Stimulated activated CD4-positive, alpha-beta T cell treated with anti-CD3 and anti-CD28 coated beads, TNF-alpha, amount 100 ng/mL, for 48 hours (primary cell): ENCODE measurements at places on chromosomes 5 and 9.

DNA sequence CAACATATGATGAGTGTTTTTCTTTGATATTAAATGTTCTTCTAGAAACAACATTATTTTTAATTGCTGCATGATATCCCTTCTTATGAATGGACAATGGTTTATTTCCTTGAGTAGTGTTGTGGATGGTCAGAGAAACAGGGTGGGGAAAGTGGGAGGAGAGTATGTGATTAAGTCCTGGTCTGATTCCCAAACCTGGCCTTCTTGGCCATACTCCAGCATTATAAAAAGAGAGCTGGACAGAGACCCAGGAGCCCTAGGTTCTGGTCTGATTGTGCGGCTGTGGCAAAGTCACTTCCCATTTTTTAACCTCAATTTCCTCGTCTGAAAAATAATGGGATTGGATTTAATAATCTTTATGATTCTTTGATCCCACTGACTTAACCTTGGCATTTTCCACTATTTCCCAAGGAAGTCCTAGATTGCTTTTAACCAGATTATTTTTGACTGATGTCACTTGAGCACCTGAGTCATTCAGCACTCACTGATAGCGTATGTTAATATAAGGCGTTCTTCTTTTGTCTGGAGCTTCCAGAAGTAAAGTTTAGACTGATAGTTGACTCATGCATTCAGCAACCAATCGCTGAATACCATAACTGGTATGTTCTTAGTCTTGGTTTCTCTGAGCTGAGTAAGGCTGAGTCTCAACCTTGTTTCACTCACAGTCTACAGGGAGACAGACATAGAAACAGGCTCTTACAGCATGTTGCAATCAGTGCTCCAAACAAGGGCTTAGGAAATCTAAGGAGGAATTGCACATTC lies 26.2 kb downstream of the OSMR start:
- no peak for DNase-seq

- no peak for DNase-seq
Measured at GRCh38 chr9:129932303-129933151, 97.3 kb downstream of the USP20 start.

DNA sequence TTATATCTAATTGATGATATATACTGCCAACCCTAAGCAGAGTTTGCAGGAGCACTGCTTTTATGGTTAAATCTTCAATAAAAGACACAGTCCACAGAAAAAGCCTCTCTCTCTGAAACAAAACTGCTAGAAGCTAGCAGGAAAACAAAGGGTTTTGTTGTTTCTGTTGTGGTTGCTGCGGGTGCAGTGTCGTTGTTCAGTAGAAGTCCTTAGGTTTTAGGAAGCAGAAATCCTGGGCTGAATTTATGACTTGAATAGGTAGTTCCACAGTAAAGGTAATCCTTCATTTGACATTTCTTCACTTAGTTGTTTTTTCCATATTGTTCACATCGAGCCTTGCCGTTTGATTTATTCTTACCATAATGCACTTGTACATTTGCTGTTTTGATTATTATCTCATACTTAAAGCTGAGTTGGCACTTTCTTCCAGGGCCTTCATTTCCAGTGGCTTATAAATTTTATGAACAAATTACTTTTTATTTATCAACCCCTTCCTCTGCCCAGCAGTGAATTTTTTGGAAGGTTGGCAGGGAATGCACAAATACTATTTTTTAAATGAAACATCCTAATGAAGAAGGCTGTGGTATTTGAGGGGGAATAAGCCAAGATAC lies 209.6 kb upstream of the SLC30A5 start:
- DNase-seq = no peak

- DNase-seq = no peak
Measured at GRCh38 chr9:111442360-111443027, 41.7 kb downstream of the ECPAS start.

DNA sequence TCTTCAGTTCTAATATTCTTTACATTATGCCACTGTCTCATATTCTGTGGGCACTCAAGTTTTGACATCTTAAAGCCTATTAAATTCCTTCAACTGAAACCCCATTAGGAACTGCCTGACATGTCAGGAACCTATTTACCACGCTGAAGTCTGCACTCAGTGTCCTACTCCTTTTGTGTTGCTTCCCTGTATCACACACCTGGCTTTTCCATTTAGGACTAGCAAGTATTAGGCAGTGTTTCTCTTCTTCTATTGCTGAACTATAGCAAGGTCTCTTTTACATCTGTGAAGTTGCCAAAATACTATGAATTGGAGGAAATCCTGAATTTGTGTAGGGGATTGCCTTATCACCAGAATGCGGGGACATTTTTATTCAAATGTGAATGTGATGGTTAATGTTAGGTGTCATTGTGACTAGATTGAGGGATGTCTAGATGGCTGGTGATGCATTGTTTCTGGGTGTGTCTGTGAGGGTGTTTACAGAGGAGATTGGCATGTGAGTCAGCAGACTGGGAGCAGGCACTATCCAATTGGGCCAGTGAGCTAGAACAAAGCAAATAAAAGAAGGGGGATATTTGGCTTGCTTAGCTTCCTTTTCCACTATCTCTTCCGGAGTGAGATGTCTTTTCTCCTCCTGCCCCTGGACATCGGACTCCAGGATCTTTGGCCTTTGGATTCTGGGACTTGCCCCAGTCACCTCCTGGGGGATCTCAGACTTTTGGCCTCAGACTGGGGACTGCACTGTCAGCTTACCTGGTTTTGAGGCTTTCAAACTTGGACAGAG lies 21.2 kb upstream of the VCAN start:
- DNase-seq = no peak

- DNase-seq = no peak
Measured at GRCh38 chr9:71764891-71765290, 3.4 kb downstream of the CEMIP2 start.

- DNase-seq = no peak
Measured at GRCh38 chr5:66967826-66968262, 228.8 kb downstream of the CD180 start.

DNA sequence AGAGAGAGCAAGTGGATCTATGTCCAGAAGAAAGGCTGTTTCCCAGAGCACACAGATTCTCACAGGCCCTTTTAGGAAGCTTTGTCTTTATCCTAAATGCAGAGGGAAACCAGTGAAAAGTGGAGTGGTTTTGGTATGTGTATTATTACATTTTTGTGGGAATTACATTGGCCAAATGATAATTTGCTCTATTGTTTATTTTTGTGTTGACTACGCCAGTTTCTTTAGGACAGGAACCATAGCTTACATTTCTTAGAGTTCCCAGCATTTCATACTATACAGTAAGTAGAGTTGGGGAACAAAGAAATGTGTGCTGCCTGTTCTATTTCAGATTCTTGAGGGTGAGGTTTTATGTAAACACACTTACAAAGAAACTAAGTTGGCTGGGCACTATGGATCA lies 29.4 kb upstream of the SPATA31D4 start:
- no peak for DNase-seq

- no peak for DNase-seq
Measured at GRCh38 chr5:129770024-129770820, 22.3 kb downstream of the MINAR2 start.

GRCh38 chr9:87387351-87388011 lies 110.2 kb upstream of the DAPK1 start:
- no peak for DNase-seq

GRCh38 chr5:180670586-180671359 lies 21.4 kb upstream of the FLT4 start:
- no peak for DNase-seq

- no peak for DNase-seq
Measured at GRCh38 chr5:150500905-150501304, 7.0 kb upstream of the NDST1 start.

DNA sequence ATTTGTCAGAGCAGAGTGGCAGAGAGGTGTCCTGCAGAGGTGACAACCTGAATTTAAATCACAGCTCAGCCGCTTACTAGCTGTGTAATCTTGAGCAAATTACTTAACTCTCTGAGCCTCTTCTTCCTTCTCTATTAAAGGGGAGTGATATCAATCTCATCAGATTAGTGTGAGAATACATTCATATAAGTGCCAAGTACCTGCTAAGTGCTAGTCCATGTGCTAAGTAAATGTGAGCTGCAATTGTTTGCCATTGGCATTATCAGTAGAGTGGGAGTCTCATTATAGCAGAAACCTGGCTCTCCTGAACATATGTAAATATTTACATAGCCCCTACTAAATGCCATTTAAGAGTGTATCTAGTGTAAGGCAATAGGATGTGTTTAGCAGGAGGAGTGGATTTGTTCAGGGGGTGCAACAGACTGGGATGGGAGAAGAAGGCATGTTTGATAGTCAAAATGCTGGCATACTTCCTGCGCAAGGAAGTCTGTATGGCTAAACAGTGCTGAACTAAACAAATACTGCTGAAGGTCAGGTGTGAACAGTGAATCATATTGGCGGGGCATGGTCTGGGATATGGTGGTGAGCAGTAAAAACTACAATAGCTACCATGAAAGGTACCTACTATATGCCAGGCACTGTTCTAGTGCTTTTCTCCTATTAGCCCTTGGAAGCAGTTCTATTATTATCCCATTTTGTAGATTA lies 74.5 kb downstream of the F2RL2 start:
- DNase-seq = no peak

DNA sequence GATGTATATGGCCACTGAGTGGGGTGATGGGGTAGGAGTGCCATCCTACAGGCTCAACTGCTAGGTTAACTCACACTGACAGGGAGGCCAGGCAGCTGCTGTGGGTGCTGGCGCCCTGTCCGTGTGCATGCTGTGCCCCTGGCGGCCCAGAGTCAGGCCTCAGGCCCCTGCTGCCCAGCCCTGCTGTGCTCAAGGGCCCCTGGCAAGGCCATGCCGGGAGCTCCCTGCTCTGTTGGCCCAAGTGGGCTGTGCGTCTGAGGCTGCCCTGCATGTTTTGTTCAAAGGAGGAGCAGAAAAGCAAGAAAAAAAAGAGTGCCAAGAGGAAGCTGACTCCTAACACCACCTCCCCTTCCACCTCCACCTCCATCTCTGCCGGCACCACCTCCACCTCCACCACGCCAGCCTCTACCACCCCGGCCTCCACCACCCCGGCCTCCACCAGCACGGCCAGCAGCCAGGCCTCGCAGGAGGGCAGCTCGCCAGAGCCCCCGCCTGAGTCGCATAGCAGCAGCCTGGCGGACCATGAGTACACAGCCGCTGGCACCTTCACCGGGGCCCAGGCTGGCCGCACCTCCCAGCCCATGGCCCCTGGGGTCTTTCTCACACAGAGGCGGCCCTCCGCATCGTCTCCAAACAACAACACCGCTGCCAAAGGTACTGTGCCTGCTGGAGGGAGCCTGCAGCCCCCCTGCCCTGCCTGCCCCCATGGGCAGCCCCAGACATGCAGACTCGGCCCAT lies 100.1 kb downstream of the PHF2 start:
- no peak for DNase-seq

DNA sequence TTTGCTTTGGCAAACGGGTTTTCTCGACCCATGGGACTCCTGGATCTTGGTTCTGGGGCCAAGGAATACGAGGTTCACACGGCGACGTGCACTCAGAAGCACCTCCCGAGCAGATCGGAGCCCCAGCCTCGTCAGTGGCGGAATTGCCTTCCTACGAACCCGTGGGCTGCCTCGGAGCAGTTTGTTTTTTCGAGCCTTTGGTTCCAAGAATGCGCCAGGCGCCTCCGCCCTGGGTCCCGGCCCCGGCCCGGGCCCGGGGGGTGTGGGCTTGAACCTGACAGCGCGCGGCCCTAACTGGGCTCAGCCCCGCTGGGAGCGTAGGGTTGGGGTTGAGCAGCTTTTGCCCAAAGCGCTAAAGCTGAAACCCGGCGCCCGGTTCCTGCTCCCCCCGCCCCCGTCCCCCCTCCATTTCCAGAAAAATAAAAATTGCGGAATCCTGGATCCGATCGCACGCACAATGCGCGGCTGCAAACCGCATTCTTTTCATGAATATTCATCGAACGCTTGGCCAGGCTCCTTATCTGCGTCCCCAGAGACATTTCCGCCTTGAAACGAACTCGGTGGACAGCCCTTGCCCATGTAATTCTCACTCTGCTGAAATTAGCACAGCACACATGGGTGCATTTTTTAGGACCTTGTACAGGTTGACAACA lies 1.0 kb downstream of the BASP1 start:
- DNase-seq = no peak

DNA sequence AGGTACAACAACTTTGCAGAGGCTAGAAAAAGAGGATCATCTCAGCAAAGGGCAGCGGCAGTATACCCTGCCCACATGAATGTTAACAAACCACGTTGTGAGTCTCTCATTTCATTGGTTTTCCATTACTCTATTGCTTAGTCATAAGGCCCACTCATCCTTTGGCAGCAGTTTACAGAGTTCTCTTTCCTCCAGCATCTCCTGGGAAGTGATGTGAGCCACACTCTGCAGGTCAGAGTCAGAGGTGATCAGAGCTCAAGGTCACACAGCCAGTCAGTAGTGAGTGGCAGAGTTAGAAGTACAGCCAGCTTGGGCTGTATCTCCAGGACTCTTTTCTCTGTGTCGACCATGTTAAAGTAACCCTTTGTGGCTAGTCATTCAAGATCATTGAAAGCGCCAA lies 599.6 kb upstream of the GRAMD2B start:
- no peak for DNase-seq

DNA sequence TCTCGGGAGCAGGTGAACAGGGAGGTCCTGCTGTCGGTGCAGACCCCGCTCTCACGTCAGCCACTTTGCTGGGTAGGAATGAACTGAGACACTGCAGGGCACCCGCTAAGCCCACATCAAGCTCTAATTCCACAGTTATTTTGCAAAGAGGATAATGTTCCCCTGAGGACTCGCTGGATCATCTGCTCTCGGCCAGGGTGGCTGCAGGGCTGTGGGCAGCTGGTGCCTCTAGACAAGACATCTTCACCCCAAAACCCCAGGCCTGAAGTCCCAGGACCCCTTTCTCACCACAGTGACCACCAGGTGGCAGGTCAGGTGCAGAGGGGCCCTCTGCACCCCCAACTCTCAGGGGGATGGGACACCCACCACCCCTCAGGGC lies 135.1 kb upstream of the PPP1R26 start:
- no peak for DNase-seq

GRCh38 chr9:27003426-27004077 lies 1.9 kb downstream of the LRRC19 start:
- DNase-seq = no peak

DNA sequence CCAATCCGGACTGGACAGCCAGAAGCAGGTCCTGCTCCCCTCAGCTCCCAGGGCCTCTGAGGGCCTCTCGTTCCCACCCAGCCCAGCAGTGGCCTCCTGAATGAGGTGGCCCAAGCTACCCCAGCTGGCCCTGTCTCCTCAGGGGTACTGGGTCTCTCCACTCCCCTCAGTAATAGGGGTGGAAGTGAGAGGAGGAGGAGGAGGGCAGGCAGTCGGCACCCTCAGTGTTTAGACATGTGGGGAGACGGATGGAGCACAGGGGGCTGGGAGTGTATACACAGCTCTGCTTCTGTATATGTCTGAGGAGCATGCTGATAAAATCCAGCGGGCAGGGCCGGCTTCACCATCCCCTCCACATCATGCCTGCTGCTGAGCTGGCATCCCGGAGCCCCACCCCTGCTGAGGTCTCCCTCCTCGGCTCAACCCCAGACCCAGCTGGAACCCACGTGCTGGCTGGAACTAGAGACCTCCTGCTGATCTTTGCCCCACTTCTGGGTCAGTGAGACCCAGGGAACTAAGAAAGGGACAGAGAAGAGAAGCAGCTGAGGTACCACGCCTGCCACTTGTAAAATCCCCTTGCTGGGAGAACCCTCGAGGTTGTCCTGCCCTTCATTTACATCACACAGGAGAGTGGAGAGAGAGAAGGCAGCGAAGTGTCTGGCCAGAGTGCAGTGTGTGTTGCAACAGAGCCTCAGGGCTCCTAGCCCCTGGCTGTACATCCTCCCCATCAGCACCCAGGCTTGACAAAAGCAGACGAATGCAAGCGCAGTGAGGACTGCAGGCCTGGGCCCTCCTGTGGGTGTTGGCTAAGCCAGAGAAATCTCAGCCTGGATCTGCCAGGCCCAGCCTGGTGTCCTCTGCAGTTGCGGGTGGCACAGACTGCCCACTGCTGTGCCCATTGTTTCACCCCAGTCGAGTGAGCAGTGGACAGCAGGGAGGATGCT lies 77.5 kb downstream of the PSD2 start:
- DNase-seq = no peak
